ENCODE measurements at places on chromosomes 16 and 17. TPM values are rescaled to one million over a fixed set of nuclear protein-coding genes. Genes with fewer than 3 reads are reported as not detected.

DNA sequence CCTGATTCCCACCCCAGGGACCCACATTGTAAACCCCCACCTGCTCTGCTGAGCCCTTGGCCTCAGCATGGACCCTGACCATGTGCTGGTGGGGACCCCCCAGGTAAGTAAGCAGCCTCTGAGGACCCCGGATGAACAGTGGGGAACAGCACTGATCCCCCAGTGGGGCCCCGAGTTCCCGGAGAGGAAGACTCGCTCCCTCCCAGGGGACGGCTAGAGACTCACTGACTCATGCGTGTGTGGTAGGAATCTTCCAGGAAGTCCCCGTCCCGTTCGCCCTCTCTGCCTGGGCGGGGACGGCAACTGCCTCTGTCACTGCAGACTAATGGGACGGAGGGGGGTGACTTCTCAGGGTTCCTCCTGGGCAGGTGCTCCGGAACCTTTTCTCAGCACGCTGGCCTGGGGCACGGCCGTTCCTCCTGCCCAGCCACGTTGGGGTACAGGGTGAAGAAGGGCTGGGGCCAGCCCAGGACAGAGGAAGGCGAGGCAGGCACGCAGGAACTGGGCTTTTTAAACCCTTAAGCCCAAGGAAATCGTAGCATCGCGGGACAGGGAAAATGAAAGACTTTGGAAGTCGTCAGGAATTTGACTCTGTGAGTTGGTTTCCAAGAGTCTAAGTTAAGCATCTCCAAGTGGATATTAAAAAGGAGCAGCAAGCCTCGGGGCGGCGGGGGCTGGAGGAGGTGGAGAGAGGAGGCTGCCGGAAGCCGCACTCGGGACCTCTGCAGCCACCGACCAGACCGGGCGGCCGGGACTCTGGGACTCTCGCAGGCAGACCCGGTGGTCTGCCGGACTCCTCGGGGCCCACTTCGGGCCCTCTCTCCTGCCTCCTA is 178.7 kb downstream of the SEC14L1 start:
- no peaks in the 10 kb centered on the region for H3K27me3 ChIP-seq
- peak overlapping the region; percentile 36 for H3K27ac ChIP-seq
- H3K4me3 ChIP-seq, result no peak overlapping the region
- peak; percentile 86 for DNase-seq
- H3K36me3 ChIP-seq, result no peaks in the 10 kb centered on the region

- peak overlapping the region; percentile 80 for H3K27ac ChIP-seq
- DNase-seq, result peak; percentile 87
- H3K36me3 ChIP-seq, result peaks cover 20% of the 10 kb centered on the region
- peaks cover 8% of the 10 kb centered on the region for H3K4me1 ChIP-seq
- H3K4me3 ChIP-seq, result peak overlapping the region; percentile 99
- no peaks in the 10 kb centered on the region for H3K27me3 ChIP-seq
Observed at GRCh38 chr16:69566240-69566980, 644 bp downstream of the NFAT5 start.

DNA sequence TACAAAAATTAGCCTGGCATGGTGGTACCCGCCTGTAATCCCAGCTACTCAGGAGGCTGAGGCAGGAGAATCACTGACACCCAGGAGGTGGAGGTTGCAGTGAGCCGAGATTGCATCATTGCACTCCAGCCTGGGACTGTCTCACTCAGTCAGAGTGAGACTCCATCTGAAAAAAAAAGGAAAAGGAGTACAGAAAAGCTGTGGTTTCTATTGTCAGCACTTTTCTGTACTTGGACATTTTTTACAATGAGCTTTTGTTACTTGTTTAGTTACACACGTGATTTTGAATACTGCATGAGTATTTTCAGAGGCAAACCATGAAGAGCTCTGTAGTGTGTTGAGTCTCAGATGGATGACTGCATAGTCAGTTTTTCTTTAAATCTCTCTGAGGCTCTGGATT is 26.3 kb downstream of the ZC3H18 start:
- H3K36me3 ChIP-seq, result peaks cover 76% of the 10 kb centered on the region
- no peak overlapping the region for H3K27ac ChIP-seq
- no peaks in the 10 kb centered on the region for H3K27me3 ChIP-seq
- DNase-seq, result no peak
- H3K4me3 ChIP-seq, result no peak overlapping the region

GRCh38 chr16:307691-308312 is 24.8 kb downstream of the PDIA2 start:
- H3K27ac ChIP-seq, result no peak overlapping the region
- no peaks in the 10 kb centered on the region for H3K4me1 ChIP-seq
- DNase-seq, result no peak

- H3K27ac ChIP-seq, result no peak overlapping the region
- no peaks in the 10 kb centered on the region for H3K36me3 ChIP-seq
- DNase-seq, result no peak
- H3K27me3 ChIP-seq, result peaks cover 100% of the 10 kb centered on the region
Observed at GRCh38 chr17:72338304-72338703, 217.5 kb downstream of the SOX9 start.

Gene GLP2R
- total RNA-seq, result not detected

DNA sequence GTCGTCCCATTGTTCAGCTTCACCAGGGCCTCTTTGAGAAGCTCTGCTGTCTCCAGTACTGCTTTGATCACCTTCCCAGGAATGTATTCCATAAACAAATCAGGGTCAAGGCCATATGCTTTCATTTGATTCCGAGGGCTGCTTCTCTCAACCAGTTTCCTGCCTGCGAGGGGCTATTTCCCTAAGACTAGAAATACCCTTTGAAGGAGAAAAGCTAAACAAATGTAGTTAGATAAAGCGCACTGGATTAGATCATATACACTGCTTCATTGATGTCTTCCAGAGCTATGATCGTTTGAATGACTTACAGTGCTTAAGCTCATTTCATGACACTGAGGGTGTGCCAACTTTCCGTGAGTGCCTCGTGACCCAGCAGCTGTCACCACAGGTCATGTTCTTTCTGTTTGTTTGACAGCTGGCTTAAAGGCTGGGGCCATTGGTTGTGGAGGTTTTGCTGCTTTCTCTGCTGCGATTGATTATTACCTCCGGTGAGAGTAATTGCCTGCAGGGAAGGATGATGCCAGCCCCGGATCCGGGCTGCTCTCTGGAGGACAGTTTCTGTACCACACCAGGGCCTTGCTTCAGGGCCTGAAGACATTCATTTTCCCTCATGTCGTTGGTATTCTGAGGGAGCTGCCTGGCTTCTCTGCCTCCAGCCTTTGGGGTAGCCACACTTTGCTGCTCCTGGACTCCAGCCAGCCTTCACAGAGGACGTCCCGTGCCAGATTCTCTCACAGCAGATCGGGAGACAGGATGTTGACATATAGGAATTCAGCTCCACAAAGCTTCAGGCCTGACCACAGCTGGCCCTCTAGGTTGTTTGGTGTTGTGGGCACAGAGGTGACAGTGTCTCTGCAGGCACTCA is 3.9 kb downstream of the TIMM22 start:
- no peak overlapping the region for H3K27ac ChIP-seq
- DNase-seq, result no peak
- peaks cover 7% of the 10 kb centered on the region for H3K4me1 ChIP-seq
- peaks cover 53% of the 10 kb centered on the region for H3K36me3 ChIP-seq

- H3K27me3 ChIP-seq, result no peaks in the 10 kb centered on the region
- H3K4me1 ChIP-seq, result no peaks in the 10 kb centered on the region
- no peak overlapping the region for H3K4me3 ChIP-seq
- peaks cover 8% of the 10 kb centered on the region for H3K36me3 ChIP-seq
Observed at GRCh38 chr16:87371261-87371866, 12.2 kb downstream of the FBXO31 start.

- no peaks in the 10 kb centered on the region for H3K36me3 ChIP-seq
- no peaks in the 10 kb centered on the region for H3K4me1 ChIP-seq
- H3K27ac ChIP-seq, result no peak overlapping the region
- DNase-seq, result no peak
- H3K27me3 ChIP-seq, result no peaks in the 10 kb centered on the region
Observed at GRCh38 chr17:227946-228615, 46.6 kb upstream of the DOC2B start.

Gene C17orf67
- total RNA-seq, result 1.5 TPM

DNA sequence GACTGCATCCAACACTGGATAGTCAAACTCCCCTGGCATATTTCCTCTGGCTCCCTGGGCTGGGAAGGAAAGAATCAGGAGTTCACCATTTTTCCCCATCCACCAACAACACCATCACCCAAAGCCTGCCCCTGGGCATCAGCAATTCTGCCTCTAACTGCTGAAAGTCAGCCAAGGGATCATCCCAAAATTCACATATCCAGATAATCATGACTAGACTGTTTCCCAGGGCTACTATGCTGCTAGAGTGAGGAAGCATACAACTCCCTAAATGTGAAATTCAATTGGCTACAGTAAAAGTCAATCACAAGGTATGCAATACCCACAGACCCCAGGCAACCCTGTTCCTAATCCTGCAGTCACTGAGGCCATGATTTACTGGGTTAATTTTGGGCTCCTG is 230.6 kb downstream of the C16orf95 start:
- no peak for DNase-seq
- peaks cover 5% of the 10 kb centered on the region for H3K4me1 ChIP-seq
- H3K36me3 ChIP-seq, result no peaks in the 10 kb centered on the region
- H3K27me3 ChIP-seq, result peaks cover 20% of the 10 kb centered on the region
- no peak overlapping the region for H3K27ac ChIP-seq

DNA sequence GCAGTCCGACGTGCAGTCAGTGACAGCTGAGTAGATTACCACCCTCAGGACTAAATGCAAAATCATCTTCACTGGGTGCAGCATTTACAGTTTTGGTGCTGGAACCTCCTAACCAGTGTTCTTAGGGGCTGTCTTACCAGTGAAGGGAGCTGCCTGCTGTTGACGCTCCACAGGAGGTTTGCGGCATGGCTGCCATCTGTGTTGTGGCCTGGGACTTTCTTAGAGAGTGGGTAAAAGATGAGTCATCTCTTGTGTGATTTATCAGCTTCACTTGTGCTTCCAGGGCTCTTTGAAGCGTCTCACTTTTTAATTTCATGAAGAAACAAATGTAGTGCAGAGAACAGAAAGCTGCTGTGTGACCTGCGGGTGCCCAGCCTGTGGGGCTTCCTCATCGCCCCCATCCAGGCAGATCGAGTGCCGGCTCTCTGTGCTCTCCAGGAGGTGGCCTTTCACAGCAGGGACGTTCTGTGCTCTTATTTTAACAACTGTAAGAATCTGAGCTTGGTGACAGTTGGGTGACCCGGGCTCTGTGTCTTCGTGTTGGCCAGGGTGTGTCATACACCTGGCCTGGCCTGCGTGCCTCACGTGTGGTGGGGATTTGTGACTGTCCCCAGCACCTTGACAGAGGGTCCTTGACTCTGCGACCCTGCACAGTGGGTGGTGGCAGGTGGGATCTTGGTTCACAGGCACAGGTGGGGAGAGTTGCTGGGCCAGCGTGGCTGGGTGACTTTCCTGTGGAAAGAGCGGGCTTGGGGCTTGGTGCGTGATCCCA is 24.3 kb upstream of the ZNF750 start:
- no peaks in the 10 kb centered on the region for H3K36me3 ChIP-seq
- H3K27ac ChIP-seq, result peak overlapping the region; percentile 44
- H3K4me1 ChIP-seq, result peaks cover 9% of the 10 kb centered on the region
- H3K27me3 ChIP-seq, result no peaks in the 10 kb centered on the region
- no peak overlapping the region for H3K4me3 ChIP-seq
- DNase-seq, result no peak

Gene STX1B
- total RNA-seq, result 3.2 TPM

DNA sequence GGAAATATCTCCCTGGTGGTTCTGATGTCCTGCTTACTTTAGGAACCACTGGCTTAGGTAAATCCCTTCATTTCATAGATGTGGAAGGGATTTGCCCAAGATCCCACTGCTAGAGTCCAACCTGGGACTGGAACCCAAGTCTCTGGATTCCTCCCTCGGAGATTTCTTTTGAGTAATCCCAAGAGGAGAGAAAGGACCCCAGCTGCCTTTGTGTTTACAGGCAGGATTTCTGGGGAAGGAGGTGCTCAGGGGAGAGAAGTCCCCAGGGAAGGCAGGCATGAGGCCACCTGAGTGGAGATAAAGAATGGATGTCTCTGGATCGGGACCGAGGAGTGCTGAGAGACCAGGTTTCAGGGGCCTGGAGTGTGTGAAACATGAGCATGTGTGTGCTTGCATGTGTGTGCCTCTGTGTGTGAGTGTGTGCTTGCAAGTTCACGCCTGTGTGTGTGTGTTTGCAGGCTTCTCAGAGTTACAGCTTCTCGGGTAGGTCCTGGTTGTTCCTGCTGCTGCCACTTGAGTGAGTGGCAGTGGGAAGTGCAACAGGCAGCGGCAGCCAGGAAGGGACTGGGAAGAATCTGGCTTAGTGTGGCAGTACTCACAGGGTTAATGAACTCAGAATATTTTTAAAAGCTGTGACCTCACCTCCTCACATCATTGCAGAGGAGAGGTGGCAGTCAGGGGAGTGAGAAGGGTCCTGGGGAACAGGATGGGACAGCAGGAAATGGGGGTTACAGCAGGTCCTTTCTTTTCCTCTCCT is 2.2 kb downstream of the KCNH6 start:
- no peak for DNase-seq
- peaks cover 19% of the 10 kb centered on the region for H3K27me3 ChIP-seq
- H3K4me1 ChIP-seq, result peaks cover 4% of the 10 kb centered on the region
- H3K27ac ChIP-seq, result no peak overlapping the region
- no peaks in the 10 kb centered on the region for H3K36me3 ChIP-seq

- H3K36me3 ChIP-seq, result peaks cover 27% of the 10 kb centered on the region
- DNase-seq, result peak; percentile 39
Observed at GRCh38 chr17:29582772-29583171, 6.7 kb downstream of the GIT1 start.

GRCh38 chr17:81514739-81515529 is 2.3 kb upstream of the ACTG1 start:
- H3K4me1 ChIP-seq, result peaks cover 14% of the 10 kb centered on the region
- peaks cover 32% of the 10 kb centered on the region for H3K36me3 ChIP-seq
- DNase-seq, result peak; percentile 96
- H3K4me3 ChIP-seq, result peak overlapping the region; percentile 93
- H3K27ac ChIP-seq, result peak overlapping the region; percentile 96
- no peaks in the 10 kb centered on the region for H3K27me3 ChIP-seq

Gene NT5M
- total RNA-seq, result 15.7 TPM

GRCh38 chr17:78342449-78343186 is 17.3 kb downstream of the SOCS3 start:
- peak; percentile 89 for DNase-seq
- no peak overlapping the region for H3K4me3 ChIP-seq
- H3K36me3 ChIP-seq, result no peaks in the 10 kb centered on the region
- H3K4me1 ChIP-seq, result peaks cover 4% of the 10 kb centered on the region

DNA sequence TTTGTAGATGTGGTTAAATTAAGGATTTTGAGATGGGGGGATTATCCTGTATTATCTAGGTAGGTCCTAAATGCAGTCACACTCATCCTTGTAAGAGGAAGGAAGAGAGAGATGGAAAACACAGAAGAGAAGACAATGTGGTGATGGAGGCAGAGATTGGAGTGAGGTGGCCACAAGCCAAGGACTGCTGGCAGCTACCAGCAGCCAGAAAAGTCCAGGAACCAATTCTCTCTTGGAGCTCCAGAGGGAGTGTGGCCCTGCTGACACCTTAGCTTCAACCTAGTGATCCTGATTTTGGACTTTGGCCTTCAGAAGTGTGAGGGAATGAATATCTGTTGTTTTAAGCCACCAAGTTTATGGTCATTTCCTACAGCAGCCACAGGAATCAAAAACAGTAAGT is 18.0 kb downstream of the MAPT start:
- peaks cover 5% of the 10 kb centered on the region for H3K27me3 ChIP-seq
- H3K4me1 ChIP-seq, result no peaks in the 10 kb centered on the region
- H3K27ac ChIP-seq, result no peak overlapping the region
- no peak overlapping the region for H3K4me3 ChIP-seq

All from endodermal cell (in vitro differentiated cells).